ENCODE measurements at places on chromosomes 4 and X. TPM values are rescaled to one million over a fixed set of nuclear protein-coding genes. Genes with fewer than 3 reads are reported as not detected.

- no peak for DNase-seq
These were observed 19.8 kb downstream of the VCX3B start for GRCh38 chrX:8484360-8484949.

The CC2D2A gene
- 0.20 TPM for total RNA-seq

The C1QTNF7 gene
- total RNA-seq, result not detected

The SHROOM2 gene
- 0.03 TPM for total RNA-seq

- DNase-seq, result no peak
These were observed 157.1 kb downstream of the VEGFC start for GRCh38 chr4:176635372-176636261.

The ZNF141 gene
- total RNA-seq, result 44.6 TPM

DNA sequence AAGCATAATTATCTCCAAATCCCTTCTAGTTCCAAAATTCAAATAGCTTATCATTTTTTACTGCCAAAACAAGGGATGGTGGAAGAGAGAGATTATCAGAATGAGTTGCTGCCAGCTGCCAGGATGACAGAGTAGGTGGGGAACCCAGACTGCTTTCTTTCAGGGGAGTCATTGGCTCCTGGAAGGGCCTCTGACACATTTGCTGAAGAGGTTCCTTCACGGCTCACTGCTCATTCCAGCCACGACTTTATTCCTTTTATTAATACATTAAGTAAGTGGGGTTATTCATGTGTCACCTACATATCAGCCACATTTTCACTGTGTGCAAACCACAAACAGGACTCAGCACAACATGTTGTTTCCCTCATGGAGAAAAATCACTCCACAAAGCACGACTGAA is 12.7 kb upstream of the SMIM43 start:
- DNase-seq, result no peak

DNA sequence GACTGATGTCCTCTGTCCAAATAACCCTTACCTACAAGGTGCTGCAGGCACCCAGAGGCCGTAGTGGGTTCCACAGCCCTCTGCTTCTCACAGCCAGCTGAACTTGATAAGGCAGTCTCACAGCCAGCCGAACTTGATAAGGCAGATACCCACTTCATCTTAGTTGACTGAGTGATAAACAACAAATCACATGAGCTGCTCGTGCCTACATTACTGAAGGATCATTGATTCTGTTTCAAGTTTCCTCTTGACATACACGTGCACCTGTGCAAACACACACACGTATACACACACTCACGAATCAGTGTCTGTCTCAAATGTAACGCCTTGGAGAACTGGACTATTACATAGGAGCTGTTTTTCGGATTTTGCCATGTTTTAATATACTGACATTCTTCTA is 276.3 kb downstream of the DCTD start:
- DNase-seq, result no peak

DNA sequence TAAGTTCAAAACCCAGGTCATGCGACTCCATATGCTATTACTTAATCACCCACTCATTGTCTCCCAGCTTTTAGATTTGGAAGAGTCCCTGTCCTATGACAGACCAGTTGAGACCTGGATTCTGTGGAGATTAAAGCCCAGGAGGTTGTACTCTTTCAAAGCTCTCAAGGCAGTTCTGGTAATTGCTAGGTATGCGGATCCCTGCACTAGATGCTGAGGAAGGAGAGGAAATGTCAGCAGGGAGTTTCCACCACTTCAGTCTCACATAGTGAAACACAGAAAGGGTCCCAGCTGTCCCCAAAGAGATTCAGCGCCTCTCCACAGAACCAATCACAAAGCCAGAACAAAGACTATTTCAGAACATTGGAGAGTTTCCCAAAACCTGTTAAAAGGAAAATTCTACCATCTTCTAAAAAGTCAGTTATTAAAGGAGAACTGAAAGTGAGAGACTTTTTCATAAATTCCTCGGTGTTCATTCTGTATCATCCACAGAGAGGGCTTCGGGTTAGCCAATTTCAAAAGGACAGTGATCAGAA is 53.4 kb downstream of the IRF2 start:
- DNase-seq, result no peak

- DNase-seq, result no peak
These were observed 60.4 kb upstream of the ATXN3L start for GRCh38 chrX:13380211-13380610.

The MTTP gene
- total RNA-seq, result 0.20 TPM

DNA sequence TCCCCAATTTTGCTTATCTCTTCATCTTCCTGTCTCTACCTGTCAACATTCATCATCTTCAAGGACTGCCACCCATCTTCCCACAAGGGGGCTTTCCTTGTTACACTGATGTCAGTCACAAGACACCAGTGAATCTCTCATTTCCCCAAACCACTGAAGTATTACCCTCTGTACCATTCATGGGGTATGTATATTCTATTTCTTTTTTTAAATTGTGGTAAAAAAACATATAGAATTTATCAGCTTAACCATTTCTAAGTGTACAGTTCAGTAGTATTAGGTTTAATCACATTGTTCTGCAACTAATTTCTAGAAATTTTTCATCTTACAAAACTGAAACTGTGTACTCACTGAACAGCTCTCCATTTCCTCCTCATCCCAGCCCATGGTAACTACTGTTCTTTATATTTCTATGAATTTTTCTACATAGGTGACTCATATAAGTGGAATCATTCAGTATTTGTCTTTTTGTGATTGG is 98.6 kb downstream of the LARP7 start:
- DNase-seq, result no peak

GRCh38 chr4:137393044-137393443 is 139.2 kb downstream of the PCDH18 start:
- DNase-seq, result no peak

The MMRN1 gene
- 0.61 TPM for total RNA-seq

DNA sequence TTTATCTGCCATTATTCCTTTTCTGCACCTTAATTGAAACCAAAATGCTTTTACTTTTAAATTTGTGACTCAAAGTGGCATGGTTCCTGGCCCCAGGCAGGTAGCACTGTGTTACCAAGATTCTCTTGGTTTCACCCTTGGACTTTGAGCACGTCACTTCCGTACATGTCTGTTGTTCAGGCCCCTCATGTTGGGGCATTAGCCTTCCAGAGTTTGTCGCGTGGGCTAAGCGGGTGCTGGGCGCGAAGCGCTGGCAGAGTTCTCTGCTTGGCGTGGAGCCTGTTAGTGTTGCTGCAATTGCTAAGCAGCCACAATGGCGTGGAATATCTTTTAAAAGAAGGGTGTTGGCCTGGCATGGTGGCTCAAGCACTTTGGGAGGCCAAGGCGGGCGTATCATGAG is 14.0 kb upstream of the TADA2B start:
- no peak for DNase-seq

The FRMD7 gene
- not detected for total RNA-seq

The AMBN gene
- not detected for total RNA-seq

The UGT8 gene
- 0.47 TPM for total RNA-seq

- DNase-seq, result no peak
These were observed 213.1 kb upstream of the MID1 start for GRCh38 chrX:10833299-10834169.

- no peak for DNase-seq
These were observed 3.1 kb upstream of the ELOVL6 start for GRCh38 chr4:110201502-110201901.

The VSIG1 gene
- total RNA-seq, result 32.7 TPM

The PRR32 gene
- not detected for total RNA-seq

- DNase-seq, result no peak
These were observed 73.2 kb upstream of the MXD4 start for GRCh38 chr4:2334826-2335728.

DNA sequence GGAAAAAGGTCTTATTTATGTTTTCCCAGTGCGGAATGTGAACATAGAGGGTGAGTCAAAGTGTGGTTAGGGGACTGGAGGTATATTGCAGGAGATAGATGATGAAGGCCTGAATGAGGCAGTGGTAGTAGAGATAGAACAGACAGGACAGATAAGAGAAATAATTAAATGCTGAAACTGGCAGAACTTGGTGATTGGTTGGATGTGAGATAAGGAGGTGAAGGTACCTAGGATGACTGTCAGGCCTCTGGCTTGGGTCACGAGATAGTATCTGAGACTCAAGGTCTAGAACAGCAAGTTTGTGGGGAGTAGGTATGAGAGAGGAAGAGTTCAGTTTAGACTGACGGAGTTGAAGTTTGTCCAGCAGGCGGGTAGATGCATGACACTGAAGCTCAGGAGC is 3.5 kb downstream of the MND1 start:
- no peak for DNase-seq

- no peak for DNase-seq
These were observed 589.9 kb downstream of the PCDH19 start for GRCh38 chrX:99820197-99820596.

GRCh38 chrX:119880076-119880475 is 8.4 kb downstream of the NDUFA1 start:
- DNase-seq, result no peak

The MGARP gene
- not detected for total RNA-seq

GRCh38 chr4:164009435-164009834 is 514.9 kb downstream of the TMA16 start:
- DNase-seq, result no peak

DNA sequence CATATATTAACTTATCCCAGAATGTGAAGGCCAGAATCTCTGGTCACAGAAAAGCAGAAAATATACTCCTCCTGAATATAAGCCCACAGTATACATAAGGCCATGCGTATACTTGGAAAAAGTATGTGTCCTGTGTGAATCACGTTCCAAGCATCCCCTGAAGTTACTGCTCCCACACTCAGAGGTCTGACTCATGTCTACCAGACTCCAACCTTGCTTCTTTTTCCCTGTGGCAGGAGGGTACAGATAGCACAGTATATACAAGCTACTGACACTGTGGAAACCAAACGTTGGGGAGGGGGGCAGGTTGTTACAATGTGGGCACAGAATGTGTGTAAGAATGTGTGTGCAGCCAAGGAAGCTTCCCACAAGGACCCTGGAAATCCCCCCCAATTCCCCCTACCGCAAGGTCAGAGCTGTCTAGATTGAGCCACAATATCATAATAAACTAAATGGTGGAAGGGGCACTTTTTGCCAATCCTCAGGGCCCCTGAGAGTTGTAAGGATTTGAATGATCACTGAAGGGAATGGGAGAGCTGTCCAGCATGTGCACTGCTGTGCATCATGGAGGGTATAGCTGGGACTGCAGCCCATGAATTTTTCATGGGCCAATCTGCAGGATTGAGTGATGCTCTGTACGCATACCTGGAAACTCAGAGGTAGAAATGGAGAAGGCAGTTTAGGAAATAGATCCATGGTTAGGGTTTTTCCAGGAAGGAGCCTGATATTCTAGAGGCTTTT is 7.4 kb upstream of the RELL1 start:
- DNase-seq, result no peak

DNA sequence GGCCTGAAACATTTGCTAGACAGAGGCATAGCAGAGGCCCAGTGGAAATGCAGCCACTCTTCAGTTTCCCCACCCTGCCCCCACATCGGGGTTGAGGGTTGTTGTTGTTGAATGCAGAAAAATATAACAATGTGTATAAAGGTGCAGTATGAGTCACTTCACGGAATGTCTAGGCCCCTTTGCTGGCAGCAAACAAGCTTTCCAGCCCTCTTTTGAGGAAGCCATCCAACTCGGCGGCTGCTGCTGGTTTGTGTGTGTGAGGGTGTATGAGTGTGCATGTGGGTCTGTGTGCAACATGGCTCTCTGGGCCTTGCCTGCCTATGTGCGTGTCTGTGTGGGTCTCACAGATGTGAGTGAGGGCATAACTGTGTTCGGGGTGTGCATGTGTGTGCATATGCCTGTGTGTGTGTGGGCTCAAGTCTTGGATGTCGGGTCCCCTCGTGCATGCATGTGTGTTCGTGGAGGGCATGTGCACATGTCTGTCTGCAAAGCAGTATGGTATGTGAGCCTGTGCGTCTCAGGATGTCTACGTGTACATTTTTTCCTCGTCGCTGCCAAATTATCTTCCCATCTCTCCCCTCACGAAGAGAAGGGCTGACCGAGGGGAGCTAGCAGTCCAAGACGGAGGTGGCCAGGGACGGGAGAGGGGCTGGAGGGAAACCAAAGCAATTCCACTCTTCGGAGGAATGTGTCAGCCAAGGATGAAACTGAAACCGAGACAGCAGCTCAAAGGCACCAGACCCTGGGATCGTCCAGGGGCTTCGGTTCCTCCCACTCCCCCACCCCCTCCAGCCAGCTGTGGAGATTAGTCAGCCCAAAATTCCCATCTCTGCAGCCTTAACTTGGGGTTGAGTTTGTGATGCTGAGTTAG is 8.4 kb upstream of the ELF4 start:
- no peak for DNase-seq

- DNase-seq, result no peak
These were observed 156.4 kb upstream of the WDR1 start for GRCh38 chr4:10273030-10273429.

Measured in T-cell (primary cell).